ENCODE measurements at places on chromosomes 16 and 17.

DNA sequence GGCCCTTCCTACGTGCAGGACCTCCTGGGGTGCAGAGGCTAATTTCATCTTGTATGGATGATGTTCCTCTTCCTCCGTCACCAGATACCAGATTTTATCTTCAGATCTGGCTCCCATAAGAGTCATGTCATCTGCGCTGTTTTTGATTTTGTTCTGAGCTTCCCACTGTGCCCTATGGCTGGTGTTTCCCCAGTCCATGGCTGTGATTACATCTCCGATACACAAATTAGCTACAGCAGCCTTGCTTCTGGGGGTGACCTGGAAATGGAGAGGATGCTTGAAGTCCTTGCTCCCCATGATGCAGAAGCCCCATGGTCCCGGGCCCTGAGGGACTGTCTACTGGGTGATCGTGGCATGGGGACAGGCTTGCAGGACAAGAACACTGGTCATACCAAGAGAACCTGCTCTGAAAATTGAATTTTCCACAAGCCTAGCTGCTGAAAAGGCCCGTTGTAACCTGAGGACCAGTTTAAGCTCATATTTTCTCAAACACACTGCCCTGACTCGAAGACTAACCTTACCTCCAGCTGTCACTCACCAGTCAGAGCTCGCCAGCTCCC is 69.0 kb downstream of the KCNJ12 start:
- no peak for DNase-seq

DNA sequence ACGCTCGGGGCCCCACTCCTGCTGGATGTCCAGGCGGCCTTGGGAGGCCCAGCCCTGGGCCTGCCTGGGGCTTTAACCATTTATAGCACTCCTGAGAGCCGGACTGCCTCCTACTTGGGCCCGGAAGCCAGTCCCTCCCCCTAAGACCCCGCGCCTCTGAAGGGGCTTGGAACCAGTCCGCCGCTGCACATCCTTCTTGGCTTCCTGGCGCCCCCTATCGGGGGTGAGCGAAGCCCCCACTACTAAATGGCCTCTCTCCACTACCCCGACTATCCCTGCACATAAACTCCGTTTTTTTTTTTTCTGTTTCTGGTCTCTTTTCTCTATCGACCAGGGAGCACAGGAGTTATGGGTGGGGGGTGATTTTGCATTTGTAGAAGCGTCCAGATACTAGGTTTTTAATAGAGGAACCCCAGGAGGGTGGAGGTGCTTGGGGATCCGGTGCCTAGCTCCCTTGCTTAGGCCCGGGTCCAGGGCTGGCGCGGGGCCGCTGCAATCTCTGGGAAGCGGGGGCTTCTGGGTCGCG is 633 bp upstream of the NOL3 start:
- peak; percentile 12 for DNase-seq

DNA sequence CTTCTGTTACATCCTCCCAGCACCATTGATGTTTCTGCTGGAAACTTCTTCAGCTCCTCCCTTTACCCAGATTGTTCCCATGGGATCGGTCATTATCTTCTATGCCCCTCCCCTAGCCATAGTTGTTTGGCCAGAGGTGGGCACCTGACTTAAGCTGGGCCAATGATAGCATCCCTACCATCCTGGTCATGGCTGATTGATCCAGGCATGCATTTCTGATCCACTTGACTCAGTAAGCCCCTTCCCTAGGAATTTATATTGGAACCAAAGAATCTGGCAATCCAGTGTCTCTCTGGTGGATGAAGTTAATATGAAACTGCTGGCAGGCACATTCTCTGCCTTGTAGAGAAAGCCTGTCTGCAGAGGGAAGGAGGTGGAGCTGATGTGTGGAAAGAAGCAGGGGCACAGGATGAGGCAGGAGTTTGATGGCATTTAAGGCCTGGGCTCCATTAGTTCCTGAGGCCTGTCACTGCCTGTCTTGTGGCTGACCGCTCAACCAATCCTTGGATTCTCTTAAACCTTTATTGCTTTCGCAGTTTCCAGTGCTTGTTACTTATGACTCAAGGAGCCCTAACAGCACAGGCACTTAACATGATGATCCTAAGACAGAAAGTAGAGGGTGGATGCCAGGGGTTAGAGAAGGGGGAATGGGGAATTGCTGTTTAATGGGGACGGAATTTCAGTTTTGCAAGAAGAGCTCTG is 152.4 kb downstream of the ABCC12 start:
- DNase-seq, result no peak

- DNase-seq, result no peak
Measured at GRCh38 chr16:55634193-55634592, 21.6 kb upstream of the SLC6A2 start.

DNA sequence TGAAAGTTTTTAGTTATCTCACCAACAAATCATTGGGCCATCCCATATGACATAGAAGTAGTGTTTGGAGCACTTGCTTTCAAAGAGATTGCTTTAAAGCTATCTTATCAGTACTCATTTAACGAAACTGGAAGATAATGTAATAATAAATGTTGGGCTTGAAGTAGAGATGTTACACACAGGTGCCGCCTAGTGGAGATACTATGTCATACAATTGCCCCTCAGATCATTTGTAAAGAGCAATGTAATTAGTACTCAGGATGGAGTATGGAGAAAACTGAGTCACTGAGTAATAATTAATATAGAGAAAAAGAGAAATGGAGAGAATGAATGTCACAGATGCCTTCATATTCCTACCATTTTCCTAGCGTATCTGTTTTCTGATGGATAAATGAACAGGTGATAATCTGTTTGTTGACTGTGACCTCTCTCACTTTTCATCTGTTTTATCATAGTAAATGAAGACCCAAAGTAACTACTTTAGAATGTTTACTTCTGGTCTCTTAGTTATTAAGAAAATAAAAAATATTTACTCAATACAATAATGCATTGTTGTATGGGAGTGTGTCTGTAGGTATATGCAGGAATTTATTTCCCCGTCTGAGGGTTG is 80.4 kb downstream of the EFCAB5 start:
- DNase-seq, result peak; percentile 33

- DNase-seq, result no peak
Measured at GRCh38 chr16:54446639-54447038, 160.1 kb upstream of the IRX3 start.

DNA sequence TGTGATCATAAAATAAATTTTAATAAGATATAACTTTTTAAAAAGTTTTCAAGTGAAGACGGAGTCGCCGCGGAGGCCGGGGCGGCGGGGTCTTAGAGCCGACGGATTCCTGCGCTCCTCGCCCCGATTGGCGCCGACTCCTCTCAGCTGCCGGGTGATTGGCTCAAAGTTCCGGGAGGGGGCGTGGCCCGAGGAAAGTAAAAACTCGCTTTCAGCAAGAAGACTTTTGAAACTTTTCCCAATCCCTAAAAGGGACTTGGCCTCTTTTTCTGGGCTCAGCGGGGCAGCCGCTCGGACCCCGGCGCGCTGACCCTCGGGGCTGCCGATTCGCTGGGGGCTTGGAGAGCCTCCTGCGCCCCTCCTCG is at the start of gene FOXC2:
TSS of gene FOXC2 (plus strand) at position 229 of the 365 bp plus-strand sequence. CDS start 507 bp downstream, outside the sequence.
- no peak for DNase-seq

GRCh38 chr17:37360632-37361031 is 15.2 kb upstream of the C17orf78 start:
- DNase-seq, result no peak

- peak; percentile 0 for DNase-seq
Measured at GRCh38 chr16:86199182-86199581, 300.2 kb downstream of the IRF8 start.

DNA sequence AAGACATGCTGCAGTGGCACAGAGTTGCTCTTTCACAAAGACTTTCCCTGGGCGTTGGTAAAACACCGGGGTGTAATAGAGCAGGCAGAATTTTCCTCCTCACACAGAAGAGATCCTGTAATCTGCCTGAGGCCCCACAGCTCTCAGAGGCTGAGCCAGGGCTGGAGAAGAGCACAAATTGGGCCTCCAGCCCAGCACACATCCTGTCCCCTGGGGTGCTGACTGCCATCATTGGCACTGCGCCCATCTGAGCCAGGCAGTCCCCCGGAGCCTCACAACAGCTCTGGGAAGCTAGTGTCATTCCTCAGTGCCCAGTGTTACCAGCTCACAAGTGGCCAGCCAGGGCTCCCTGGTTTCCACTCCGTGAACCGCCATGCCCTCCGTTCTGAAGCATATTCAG is 119.4 kb downstream of the SOCS1 start:
- DNase-seq, result peak; percentile 6

GRCh38 chr16:56399486-56399885 is 25.9 kb downstream of the AMFR start:
- no peak for DNase-seq

DNA sequence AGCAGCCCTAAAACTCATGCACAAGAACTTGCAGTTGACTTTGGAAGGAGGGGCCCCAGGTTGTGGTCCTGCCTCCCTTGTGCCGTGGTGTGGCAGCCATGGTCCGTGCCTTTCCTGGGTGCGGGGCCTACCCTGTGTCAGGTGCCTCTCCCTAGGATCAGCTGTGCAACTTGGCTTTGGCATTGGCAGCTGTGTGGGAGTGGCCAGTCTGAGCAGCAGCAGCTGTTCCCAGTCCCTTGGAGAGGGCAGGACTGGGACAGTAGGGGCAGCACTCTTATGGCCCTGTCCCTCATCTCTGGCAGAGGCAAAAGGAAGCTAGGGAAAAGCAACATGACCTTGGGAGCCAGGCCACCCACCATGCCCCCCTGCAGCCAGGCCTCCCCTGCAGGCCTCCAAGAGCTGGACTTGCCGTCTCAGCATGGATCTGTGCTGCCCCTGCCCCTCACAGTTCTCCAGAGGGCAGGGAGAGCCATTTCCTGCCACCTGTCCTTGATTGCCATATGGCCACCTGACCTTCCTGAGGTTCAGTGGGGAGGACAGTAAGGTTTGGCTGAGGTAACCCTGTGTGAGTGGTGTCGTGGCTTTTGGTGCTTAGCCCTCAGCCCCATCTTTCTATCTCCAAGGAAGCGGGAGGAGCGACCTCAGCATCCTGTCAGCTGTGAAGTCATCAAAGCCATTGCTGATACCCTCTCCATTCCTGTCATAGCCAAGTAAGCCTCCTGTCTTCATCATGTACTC is 15.5 kb upstream of the NFATC3 start:
- DNase-seq, result no peak

- no peak for DNase-seq
Measured at GRCh38 chr17:66671156-66671555, 163.8 kb upstream of the CACNG5 start.

GRCh38 chr17:49063652-49064051 is 66.5 kb downstream of the IGF2BP1 start:
- DNase-seq, result no peak

- no peak for DNase-seq
Measured at GRCh38 chr16:24909856-24910255, 64.1 kb downstream of the SLC5A11 start.

- DNase-seq, result no peak
Measured at GRCh38 chr17:3788200-3788599, 12.8 kb downstream of the ITGAE start.

DNA sequence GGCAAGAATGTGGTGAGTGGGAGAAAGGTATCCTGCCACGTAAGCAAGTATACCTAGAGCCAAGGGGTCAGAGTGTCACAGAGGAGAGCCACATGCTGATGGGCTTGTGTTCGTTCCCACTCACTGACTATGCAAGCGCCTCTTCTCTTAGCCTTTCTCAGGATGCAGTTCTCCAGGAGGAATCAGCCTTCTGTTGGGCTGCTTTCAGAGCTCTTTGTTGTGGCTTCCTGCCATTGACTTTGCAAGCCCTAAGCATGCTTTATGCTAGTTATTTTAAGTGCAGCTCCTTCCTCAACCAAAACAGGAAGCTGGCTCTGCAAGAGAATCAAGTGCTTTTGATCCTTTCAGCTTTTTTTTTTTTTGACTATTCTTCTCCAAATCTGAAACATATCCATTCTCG is 66.6 kb downstream of the SIAH1 start:
- no peak for DNase-seq

DNA sequence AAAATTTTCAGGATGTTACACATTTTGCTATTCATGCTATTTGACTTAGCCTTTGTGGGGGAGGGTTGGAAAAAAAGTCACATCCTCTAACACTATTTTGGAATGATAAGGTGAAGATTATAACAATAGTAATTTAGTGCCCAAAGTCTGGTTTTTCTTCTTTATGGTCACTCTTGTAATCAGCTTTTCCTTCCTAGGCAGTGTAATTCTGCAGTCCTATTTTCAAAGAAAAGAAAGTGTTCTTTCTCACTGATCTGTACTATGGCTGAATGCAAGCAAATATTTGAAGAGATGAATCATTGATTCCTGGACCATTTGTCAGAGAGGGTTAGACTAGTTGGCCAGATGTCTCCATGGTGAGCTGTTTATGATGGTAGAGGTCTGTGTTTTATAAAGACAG is 8.4 kb downstream of the RSPRY1 start:
- no peak for DNase-seq

Data from NCI-H1105 (cell line).